ENCODE measurements at places on chromosomes 13 and 19. TPM values are rescaled to one million over a fixed set of nuclear protein-coding genes. Genes with fewer than 3 reads are reported as not detected.

GRCh38 chr13:34153428-34154180 lies 335.7 kb downstream of the RFC3 start:
- peak; percentile 20 for DNase-seq

- no peak for DNase-seq
Observed at GRCh38 chr13:21478881-21479808, 20.0 kb upstream of the ZDHHC20 start.

DNA sequence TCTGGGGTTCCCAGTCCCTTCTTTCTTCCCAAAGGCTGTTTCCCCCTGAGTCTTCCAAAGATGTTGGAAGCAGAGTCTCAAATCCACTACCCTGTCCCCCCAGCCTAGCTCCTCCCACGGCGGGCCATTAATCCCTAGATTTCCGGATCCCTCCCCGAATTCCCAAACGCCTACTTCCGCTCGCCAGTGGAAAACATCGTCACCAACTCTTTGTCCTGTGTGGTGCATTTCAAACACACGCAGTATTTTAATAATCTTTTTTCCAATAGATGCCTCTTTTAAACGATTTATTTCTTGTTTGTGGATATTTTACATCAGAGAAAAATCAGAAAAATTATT lies 610 bp downstream of the ZNF791 start:
- DNase-seq: peak; percentile 84

The UFM1 gene
- 27.2 TPM for total RNA-seq

The HIPK4 gene
- total RNA-seq: 0.09 TPM
